ENCODE measurements at places on chromosomes 7 and 10.

DNA sequence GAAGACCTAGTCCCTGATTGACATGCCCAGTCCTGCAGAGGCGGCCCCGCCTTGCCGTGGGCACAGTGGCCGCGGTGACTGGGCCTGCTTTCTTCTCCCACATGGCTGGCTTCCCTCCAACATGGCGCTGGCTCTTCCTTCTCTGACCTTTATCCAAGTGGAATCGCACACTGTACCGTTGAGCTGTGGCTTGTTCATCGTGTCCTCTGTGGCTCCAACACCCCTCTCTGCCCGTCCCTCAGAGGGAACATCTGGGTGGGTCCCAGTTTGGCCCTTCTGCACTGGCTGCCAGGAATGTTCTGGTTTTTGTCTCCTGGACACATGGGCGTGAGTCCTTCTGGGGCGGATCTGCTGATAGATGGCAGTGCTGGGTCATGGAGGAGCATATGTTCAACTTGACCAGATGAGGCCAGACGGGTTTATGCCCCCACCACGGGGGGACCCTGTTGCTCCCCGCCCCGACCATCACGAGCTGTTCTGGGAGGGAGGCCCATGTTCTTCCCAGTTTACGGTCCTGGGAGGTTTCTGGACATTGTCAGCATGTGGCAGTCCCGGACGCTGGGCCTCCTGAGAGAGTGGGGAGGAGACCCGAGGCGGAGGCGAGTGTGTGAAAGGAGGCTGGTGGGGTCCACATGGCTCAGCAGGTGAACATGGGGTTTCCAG is 63.5 kb downstream of the LHPP start:
- DNase-seq = peak; percentile 52

- DNase-seq = no peak
Measured at GRCh38 chr7:107920048-107920772, 29.2 kb downstream of the DLD start.

DNA sequence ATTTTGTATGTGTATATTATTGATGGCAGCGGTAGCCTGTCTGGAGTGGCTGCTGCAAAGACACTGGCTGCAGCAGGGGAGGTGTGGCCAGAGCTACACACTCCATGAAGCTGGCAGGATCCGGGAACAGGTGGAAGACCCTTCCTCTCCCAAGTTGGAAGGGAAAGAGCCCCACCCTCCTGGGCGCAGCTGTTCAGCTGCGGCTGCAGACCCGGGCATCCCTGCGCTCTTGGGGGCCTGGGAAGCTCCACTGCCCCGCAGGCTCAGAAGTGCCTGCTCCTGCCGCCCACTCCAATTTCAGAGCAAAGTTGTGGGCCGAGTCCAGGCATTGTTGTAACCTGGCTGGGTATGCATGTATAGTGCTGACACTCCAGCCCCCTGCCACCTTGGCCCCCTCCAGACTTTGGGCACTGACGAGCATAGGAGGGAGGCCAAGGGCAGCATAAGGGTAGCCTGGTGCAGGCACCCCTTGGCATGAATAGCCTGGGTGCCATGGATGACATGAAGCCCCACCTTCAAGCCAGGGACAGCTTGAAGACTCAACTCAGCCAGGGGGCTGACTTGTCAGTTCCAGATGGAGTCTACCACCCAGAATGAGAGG is 90.7 kb upstream of the TMEM168 start:
- DNase-seq = no peak

DNA sequence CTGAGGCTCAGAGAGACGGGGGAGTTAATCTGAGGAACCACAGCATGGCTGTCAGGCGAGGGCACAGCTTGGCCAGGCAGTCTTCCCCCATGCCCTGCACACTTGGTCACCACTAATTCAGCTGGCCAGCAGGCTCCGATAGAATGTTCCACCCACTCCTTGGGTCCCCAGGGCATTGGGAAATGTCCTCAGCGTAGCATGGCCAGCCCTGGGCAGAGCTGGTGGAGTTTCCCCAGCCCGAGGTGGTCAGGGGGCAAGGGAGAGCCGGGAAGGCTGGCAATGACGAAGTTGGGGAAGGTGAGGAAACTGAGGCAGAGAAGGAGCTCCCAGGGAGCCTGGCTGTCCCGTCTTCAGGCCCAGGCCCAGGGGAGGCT is 12.1 kb upstream of the GRIFIN start:
- peak; percentile 32 for DNase-seq

GRCh38 chr7:100706672-100707311 is 871 bp downstream of the POP7 start:
- DNase-seq = no peak

DNA sequence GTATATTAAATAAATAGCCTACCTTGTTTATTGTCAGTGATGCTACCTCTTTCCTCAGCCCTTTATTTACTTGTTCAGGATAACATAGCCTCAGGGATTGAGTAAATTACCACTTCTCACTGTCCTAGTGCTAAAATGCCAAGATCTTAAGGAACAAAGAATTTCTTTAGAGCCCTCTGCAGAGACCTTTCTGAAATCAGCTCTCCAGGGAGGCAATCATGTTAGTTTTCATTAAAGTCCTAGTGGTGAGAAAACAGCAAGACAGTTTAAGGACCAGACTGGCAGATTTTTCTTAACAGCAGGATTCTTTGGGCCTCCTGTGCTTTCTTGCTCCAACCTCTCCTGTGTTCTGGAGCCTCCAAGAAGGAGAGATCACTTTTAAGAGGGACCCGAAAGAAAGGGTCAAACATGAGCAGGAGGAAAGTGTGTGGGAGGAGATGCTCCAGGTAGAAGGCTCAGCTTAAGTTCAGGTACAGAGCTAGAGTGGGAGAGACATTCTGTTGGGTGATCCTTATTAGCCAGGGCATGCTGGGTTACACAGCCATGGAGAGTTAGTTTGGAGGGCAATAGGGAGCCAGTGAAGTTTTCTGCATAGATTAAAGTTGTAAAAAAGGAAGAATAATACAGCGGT is 1.2 kb upstream of the PLCE1 start:
- DNase-seq = no peak

DNA sequence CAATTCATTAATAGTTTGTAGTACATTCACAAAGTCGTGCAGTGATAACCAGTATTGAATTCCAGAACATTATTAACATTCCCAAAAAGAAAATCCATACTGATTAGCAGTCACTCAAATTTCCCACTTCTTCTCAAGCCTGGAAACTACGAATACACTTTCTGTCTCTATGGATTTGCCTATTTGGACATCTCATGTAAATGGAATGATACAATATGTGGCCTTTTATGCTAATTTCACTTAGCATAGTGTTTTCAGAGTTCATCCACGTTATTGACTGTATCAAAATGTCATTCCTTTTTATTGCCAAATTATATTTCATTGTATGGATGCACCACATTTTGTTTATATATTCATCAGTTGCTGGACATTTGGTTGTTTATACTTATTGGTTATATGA is 78.8 kb downstream of the STK31 start:
- no peak for DNase-seq

DNA sequence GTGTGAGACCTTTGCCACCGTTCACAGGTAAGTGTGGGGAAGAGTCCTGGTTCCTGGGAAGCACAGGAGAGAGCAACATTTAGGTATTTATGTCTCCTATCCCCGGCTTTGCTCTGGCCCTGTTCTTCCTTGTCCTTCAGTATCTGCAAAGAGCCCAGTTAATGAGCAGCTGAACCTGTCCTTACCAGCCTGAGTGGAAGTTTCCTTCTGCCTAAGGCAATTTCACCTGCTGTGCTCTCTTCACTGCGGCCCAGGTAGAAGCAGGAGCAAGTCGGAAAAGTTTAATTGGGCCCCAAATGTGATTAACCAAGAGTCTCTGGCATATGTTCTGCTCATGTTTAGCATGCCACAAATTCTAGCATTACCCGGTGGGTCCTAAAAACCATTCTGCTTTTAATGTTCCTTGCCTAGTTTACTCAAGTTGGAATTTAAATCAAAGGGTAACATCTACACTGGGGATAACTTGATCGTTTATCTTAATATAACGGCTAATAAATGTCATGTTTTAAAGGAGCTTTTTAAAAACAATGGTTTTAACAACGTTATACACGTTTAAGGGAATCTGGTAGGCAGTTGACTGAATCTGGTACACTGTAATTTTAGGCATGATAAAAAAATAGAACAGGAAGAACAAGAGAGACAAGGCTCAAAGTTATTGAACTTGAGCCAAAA is 817.1 kb downstream of the TYW1 start:
- no peak for DNase-seq

- DNase-seq = no peak
Measured at GRCh38 chr7:25595996-25596395, 367.7 kb upstream of the NPVF start.

- no peak for DNase-seq
Measured at GRCh38 chr10:53045315-53045714, 272.7 kb upstream of the MBL2 start.

- DNase-seq = peak; percentile 76
Measured at GRCh38 chr7:100132697-100133151, 6.0 kb downstream of the MBLAC1 start.

DNA sequence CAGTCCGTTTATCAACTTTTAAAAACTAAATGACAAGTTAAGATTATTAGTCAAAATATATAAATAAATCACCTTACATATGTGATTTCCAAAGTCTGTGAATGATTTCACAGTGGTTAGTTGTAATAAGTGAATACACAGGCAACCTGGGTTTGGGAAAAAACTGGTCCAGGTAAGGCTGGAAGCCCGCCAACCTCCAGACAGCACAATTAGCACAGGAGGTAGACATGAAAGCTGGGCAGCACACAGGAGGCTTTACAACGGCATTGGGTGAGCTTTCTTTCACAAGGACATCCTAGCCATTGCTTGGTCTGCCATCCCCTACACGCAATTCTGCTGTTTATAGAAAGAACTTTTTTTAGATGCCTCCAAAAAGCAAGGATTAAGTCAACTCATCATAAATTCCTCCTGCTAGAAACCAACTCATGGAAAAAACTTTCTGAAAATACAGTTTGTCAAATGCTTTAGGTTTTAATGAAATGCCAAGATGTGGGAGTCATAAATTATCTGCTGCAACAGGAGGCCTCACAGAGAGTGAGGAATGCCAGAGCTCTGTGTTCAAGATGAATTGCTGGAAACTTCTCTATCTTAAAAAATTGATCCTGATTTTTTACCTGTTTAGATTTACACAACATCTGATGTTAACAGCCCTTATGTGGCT is 346.8 kb upstream of the NFE2L3 start:
- peak; percentile 13 for DNase-seq

DNA sequence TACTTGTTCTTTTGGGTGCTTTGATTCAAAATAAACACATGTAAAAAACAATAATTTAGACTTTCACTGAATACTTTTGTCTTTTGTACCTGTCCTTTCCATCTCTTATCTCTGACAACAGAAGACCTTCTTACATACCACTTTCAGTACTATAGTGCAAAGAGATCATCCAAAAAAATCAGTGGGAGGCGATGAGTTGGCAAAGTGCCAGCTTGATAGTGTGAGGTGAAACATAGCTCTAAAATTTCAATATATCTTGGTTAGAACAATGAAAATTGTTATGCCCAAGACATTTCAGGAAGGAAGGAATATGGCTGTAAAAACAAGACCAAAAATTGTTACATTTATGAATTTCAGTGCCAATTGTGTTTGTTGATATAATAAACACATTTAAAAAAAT is 390.2 kb upstream of the COBL start:
- DNase-seq = no peak

- DNase-seq = no peak
Measured at GRCh38 chr7:127692200-127692599, 40.2 kb downstream of the SND1 start.

- peak; percentile 39 for DNase-seq
Measured at GRCh38 chr7:98399890-98400541, 874 bp downstream of the BAIAP2L1 start.

DNA sequence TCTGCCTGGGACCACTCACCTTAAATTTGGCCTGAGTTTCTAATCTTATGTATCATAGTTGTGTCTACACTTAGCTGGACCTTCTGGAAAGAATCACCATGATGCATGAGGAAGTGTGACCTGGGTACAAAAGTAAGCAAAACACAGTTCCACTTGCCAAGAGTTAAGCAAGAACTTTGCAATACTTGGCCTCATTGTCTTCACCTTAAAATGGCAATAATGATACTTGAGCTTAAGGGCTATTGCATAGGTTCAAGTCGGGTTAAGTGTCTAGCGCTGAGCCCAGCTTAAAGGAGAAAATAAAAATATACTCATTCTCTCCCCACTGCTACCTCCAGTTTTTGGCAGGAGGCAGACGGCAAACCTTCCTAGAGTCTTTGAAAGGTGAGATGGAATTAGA is 133.9 kb upstream of the BMPER start:
- DNase-seq = peak; percentile 49

- no peak for DNase-seq
Measured at GRCh38 chr10:83176901-83177300, 962.4 kb upstream of the GHITM start.

DNA sequence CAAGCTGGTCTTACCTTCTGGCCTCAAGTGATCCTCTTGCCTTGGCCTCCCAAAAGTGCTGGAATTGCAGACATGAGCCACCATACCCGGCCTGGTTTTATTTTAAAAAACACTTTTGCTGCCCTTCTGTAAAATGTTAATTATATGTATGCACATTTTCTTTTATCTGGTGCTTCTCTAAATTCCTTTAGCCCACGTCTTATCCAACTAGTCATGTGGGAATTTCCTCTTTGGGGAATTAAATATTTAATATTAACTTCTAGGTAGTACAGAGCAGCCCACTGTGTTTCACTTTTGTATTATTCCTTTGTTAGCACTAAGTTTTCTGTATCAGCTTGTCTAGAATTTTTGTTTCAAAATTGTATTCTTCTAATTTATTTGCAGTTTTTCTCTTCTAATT is 181.7 kb upstream of the KAT6B start:
- no peak for DNase-seq

DNA sequence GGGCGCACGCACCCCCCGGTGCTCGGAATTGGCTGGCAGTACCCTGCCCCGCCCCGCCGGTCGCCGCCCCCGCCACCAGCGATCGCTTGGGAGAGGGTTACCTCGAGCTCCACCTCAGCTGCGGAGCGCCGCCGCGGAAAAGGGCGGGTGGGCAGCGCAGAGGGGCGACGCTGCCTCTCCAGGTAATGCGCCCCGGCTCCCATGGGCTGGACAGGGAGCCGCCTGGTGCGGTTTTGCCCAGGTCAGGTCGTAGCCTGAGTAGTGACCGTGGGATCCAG is 1.3 kb downstream of the PFKFB3 start:
- no peak for DNase-seq

DNA sequence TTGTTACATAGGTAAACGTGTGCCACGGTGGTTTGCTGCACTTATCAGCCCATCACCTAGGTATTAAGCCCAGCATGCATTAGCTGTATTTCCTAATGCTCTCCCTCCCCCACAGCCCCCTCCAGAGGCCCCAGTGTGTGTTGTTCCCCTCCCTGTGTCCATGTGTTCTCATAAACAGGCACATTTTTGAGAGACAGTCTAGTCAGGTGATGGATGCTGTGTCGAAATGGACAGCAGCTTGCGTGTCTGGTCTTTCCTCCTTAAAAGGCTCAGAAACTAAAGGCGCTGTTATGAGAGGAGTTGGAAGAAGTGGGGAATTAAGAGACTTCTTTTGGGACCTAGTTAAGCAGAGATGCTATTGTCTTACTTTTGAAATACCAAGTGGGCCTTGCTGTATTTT is 296.0 kb downstream of the BBS9 start:
- DNase-seq = no peak

DNA sequence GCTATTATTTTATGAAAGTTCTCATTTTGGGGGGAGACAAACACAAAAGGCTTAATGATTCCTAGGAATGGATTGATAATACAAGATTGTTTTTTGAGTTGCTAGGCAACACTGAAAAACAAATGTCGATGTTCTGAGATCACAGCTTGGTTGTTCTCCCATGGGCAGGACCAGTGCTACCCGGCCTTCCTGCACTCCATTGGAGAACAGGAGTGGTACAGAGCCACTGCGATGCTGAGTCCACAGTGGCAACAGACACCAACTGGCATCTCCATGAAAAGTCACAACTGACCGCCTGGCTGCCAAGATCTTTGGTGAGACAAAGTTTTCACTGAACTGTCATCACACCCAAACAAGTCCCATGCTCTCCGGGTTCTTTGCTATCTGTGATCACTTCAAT is 68.9 kb upstream of the NMT2 start:
- peak; percentile 77 for DNase-seq

Data from fibroblast of the aortic adventitia (primary cell).